ENCODE measurements at places on chromosomes 3 and 15.

GRCh38 chr3:65595222-65596028, 443.3 kb downstream of the MAGI1 start:
- DNase-seq, result no peak

DNA sequence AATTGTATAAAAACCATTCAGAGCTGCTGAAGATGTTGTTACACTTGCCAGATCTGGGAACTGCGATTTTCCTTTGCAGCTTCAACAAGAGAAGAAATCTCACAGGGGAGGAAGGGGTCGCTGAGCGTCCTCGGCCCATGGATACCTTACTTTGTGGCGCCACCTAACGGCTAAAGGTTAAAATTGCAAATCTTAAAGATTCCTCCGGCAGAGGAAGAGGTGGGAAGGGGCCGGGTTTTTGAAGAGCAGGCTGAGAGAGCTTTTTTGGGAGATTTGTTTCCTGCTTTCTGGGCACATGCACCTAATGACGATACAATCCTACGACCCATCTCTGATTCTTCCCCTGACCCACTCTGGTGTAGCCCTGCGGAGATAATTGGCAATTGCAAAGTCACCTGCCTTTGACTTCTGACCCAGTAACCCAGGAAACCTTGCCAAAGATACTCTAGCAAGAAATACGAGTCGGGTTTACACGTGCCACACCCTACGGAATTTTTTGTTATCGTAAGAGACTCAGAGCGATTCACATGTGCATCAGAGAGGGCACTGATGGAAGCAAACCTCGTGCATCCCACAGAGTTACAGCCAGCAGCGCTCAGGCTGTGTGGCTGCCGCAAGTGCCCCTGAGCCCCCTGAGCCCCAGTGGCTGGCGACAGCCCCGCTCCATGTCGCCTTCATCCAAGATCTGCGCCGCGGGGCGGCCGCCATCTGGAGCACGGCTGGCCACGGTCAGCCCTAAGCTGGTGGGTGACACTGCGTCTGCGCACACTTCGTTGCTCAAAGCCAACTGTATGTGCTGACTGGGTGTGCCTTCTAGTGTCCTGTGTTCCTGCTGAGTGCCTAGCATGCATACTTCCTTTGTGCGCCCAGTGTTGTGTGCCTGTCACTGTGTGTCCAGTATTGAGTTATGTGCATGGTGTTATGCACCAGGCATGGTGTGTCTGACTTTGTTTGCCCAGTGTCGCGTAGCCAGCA, 55.2 kb upstream of the CHRNA7 start:
- no peak for DNase-seq

DNA sequence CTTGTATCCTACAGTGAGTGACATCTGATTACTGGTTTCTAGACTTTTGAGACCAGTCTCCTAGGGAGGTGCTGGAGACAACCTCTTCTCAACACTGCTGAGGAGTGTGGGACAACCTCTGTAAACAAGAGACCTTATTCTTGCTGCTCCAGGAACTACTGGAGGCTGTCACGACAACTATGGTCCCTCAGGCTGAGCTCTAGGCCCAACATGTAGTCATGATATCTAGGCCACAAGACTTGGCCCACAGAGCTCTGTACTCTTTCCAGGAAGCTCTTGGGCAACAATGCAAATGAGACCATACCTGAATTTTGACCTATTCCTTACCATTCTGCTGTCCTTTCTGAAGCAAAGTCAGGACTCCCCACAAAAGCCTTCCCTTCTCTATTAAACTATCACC, 24.3 kb upstream of the HEG1 start:
- no peak for DNase-seq

DNA sequence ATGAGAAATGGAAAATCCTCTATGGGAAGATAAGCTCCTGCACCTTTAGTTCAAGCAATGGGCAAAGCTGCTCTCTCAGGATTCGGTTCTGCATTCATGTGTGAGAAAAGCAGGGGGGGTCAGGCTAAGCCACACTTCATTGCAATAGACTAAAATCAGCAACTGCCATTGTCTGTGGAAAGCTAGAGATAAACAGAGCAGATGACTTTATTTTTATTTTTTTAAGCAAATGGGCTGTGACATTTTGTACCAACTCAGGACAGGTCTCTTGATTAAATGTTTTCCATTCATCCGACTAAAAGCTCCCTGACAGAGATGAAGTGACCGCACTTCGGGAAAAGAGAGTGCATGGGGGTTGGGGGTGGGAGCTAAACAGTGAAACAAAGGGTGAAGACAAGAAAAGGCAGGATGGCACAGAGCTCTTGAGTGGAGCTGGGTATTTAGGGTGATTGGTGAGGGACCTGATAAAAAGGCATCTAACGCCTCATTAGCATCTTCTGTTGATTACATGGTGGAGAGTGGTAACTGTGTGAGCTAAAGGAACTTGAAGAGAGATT, 987.4 kb downstream of the TUSC7 start:
- DNase-seq, result no peak

GRCh38 chr3:49279376-49279775, 2.3 kb upstream of the C3orf62 start:
- DNase-seq, result no peak

- DNase-seq, result no peak
These were observed 4.7 kb upstream of the DCBLD2 start for GRCh38 chr3:98906230-98906629.

GRCh38 chr3:33105341-33105948, 8.4 kb upstream of the CRTAP start:
- DNase-seq, result no peak

DNA sequence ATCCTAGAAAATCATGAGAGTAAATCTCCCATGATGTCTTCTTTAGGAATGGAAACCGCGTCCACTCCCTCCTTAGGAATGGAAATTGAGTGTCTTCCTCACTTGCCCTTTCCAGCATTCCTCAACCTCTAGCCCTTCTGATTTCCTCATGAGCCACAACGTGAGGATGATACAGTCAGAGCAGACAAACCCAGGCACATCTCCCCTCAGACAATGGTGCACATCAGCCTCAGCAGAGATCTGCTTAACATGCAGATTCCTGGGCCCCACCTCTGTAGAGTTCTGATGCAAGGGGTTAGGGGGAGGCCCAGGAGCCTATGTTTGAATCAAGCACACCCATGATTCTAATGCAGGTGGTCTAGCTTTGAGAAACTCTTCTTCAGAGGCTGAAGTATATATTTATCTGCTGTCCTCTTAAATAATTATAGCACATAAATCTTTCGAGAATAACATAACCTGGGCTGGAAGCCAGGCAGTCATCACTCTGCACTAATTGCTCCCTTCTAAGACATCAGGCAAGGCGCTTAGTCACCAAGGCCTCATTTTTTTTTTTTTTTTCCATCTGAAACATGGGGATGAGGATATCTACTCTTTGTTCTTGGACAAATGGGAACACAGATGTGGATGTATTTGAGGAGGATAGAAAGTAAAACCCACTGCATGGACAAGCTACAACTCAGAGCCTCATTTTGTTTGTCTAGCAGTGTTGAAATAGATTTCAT, 81.7 kb downstream of the PRICKLE2 start:
- no peak for DNase-seq

GRCh38 chr3:143277531-143277930, 158.0 kb downstream of the CHST2 start:
- DNase-seq, result no peak

DNA sequence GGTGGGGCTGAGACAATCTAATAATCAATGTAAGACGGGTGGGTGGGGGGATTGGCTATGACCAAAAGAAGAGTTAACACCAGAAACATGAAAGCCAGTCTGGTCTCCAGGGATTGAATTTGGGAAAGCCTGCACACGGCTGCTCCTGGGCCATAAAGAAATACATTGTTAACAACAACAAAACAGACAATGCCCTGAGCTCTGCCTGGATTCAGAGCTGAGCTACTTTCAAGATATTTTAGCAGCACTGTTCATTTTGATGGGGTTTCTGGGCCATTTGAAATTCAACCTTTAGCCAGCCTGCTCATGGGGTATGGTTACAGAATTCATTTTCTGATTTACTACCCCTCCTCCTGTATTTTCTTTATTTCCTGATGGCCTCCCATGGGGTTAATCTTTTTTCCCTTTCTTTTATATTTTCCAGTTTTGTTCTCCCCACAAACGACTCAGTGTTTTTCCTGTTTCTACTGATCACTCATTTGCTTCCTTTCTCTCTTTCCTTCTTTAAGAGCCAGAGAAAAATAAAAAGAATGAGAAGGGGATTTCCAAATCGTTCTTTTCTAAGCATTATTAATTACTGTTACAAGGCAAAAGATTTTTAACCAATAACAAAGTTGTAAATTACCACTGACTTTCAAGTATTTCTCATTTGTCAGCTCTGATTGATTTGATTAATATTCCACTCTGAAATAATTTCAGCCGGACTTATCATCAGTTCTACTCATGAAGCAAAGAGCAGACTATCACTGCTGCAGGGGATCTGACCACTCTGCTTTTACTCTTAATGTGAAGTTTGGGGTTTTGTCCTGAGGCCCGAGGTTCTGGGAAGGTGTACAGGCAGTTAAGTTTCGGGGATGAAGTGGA, 19.6 kb downstream of the NR2F2 start:
- no peak for DNase-seq

DNA sequence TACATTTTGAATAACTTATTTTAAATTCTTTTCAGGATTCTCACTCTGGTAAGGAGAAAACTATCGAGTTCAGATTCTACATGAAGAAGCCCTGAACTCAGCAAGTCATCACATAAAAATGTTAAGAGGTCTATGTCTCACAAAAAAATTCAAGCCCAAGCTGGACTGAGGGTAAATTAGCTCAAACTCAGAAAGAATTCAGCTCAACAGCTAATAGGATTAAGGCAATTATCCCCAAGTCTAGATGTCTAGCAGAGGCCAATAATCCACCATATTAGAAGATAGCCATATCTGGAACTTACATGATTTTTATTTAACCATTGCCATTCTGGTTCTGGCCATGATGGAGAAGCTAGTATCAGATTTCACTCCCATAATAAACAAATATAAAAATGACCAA, 909.7 kb downstream of the PLOD2 start:
- DNase-seq, result no peak

- DNase-seq, result no peak
These were observed 13.3 kb upstream of the THUMPD3 start for GRCh38 chr3:9349321-9350117.

DNA sequence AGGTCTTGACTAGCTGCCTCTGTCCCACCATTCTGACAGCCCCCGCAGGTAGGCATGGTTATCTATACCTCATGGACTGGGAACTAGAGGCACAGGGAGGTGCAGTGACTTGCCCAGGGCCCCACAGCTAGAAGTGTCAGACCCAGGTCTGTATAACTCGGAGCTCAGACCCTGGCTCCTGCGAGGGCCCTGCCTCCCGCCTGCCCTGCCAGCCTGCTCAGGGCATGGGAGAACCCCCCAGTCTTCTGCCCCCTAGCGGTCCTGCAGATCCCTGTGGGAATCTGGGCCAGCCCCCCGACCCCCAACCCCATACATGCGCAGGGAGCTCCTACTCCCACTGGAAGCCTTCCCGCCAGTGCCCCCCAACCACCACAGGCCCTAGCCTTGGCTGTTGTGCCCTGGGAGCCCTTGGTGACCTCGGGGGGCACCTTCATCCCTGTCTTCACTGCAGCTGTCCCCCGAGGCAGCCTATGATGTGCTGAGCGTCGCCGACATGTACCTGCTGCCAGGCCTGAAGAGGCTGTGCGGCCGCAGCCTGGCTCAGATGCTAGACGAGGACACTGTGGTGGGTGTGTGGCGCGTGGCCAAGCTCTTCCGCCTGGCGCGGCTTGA, 6.9 kb downstream of the ABTB1 start:
- peak; percentile 56 for DNase-seq

DNA sequence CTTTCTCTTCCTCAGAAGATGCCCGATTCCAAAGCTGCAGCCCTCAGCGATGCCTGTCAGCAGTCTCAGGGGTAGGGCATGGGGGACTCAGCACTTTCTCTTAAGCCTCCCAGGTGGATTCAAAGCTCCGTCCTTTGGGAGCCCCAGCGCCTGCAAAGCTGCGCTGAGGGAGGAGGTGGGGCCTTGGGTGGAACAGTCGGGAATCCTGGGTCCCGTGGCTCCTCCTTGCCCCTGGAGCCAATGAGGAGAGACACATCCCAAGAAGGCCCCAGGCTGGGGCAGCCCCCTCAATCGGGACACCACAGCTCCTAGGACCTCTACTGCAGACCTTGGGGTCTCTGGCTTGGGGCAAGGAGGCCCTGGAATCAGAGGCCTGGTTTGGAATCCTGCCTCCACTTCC, 227.5 kb upstream of the IGF1R start:
- no peak for DNase-seq

DNA sequence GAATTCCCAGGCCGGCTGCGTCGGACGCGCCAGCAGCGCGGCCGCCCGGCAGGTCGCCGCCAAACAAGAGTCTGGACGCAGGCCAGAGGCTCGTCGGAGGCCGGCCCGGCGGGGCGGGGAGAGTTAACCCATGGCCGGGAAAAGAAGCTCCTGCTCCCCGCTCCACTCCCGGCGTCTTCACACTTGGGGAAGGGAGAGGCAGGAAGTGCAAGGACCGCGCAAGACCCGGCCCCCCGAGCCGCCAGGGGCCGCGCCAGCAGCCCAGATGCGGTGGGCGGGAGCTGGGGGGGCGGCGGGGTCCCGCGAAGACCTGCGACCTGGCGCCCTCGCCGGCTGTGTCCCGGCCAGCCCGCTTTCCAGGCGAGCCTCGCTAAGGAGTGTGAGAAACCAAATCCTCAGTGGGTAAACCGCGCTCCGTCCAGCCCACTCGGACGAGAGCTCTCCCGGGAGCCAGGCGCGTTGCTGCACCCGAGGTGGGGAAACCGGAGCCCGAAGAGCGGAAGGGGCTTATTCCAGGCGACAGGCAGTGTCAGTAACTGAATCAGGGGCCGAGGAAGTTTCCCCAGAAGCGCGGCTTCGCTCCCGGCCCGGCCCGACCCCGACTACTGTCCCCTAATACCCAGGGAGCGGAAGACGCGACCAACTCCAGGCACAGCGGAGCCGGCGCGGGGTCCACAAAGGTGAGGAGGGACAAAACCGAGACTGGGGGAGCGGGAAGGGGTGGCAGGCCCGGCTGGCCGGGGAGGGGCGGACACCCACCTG, 721 bp downstream of the ADAMTS7 start:
- peak; percentile 77 for DNase-seq

GRCh38 chr3:15997274-15997943, 177.1 kb upstream of the GALNT15 start:
- DNase-seq, result no peak

- no peak for DNase-seq
These were observed 307.9 kb upstream of the CBLB start for GRCh38 chr3:106176734-106177133.

DNA sequence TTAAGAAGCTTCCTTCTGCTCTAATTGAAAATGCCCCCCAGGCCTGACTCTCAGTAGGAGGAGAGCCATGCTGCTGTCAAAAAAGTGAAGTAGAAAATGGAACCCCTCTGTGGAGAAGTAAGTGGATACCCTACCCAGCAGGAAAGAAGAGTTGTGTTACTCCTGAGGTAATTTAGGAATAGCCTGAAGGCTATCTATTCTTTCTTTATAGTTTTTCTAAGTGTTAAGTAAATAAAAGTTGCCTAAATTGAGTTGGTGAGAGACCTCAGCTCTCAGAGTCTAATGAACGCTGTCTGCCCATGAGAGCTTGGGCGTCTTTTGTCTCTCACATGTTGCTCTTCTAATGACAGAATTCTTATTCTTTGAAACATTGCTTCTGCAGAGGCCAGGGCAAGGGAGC, 116.2 kb downstream of the NSUN3 start:
- DNase-seq, result no peak

- DNase-seq, result no peak
These were observed 66.5 kb upstream of the MFGE8 start for GRCh38 chr15:88979674-88980073.

All from psoas muscle (tissue), 8 donors.